ENCODE measurements at places on chromosomes 11 and 22.

DNA sequence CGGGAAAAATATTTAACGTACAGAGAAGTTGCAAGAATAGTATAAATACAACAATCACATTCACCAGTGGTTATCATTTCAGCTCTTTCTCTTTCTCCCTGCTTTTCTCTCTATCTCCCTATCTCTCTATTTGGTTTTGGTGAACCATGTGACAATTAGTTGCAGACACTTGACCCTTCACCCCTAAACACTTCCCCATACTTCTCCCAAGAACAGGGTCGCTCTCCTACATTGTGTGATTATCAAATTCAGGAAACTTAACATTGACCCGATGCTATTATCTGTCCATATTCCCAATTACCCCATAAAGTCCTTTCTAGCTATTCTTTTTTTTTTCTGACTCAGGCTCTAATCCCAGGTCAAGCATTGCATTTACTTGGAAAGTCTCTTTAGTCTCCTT, 4.8 kb upstream of the CYB5R3 start:
- DNase-seq: no peak

GRCh38 chr11:102950622-102951081, 4.9 kb downstream of the MMP13 start:
- no peak for DNase-seq

GRCh38 chr11:61895718-61896059, 4.3 kb upstream of the FADS3 start:
- no peak for DNase-seq

DNA sequence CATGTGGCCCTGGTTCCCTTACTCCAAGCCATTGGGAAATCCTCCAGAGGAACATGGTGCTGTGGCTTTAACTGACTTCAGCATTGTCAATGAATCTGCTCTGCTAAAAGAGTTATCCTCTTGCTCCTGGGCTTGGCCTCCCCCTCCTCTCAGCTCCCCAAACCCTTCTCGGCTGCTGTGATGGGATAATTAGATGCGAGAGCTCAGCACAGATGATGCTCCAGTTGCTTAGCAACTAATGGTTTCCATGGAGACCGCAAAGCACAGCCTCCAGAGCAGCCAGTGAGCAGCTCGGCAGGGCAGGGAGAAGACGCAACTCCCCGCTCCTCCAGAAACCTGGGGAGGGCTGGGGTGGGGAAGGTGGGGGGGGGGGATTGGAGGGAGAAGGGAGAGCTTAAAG, 2.8 kb upstream of the UPK2 start:
- DNase-seq: no peak

DNA sequence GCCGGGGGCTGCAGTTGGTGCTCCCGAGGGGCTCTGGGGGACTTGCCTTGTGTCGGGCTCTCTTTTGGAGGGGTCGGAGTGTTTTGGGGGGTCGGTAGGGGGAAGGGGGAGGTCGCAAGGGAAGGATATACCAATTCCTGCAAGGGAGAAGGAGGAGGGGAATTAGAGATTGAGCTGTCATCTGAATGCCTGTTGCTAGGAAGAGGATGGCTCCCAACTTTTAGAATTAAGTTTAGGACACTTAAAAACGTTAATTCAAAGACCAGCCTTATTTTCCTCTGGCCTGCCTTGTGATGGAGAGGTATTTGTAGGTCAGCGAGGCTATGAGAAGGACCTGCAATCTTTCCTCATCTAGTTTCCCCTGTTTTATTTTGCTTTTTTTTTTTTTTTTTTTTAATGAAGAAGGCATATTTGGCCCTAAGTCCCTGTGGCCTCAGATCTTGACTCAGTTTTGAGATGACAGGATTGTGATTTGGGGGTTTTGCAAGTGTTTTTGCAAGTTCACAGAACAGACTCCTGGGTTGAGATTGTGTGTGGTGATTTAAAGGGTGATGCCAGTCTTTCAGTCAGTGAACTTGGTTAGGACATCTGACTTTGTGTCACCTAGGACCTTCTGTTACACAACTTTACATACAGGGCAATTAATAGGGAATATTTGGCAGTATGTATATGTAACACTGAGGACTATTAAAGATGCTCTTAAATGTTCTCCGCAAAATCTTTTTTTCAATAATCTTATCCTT, 672 bp downstream of the TMEM135 start:
- no peak for DNase-seq

- no peak for DNase-seq
These were observed 44.2 kb upstream of the SMTN start for GRCh38 chr22:31036671-31037550.

- DNase-seq: no peak
These were observed 791 bp downstream of the EI24 start for GRCh38 chr11:125569915-125570621.

- peak; percentile 59 for DNase-seq
These were observed 10.2 kb downstream of the SERPIND1 start for GRCh38 chr22:20783844-20784723.

GRCh38 chr11:47171856-47172255, 4.8 kb downstream of the ARFGAP2 start:
- DNase-seq: no peak

GRCh38 chr22:34969001-34969790, 96.8 kb upstream of the ISX start:
- no peak for DNase-seq

DNA sequence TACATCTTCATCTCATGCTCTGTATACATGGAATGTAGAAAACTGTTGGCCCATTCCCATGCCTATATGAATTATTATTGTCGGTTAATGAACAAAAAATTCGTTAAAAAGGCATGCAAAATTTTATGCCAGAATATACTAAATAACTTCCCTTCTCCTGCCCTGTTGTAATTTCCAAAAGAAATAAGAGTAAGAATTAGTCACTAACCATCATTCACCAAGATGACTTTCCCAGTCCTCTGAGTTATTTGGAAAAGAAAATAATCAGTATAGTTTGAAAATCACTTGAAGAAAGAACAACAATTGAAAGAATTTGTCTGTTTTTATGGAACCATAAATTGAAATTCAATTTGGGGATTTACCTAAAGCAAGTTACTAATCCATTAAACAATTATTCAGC, 1149.1 kb upstream of the RAG2 start:
- no peak for DNase-seq

DNA sequence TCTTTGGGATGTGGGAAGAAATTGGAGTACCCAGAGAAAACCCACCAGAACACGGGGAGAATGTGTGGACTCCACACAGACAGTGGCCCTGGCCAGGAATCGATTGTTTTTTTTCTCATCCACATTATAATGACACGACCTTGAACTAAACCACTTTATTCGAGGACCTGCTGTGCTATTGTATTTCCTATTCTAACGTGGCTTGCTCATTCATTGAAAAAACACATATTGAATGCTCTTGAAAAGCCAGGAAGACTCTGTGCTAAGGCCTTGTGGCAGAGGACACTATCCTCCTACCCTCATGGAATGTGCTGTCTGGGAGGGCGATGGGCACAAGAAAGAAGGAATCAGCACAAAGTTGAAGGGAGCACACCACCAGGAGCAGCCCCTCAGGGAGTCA, 9.1 kb upstream of the SREBF2 start:
- DNase-seq: no peak

GRCh38 chr22:27163162-27164137, 506.1 kb downstream of the MIAT start:
- DNase-seq: no peak

DNA sequence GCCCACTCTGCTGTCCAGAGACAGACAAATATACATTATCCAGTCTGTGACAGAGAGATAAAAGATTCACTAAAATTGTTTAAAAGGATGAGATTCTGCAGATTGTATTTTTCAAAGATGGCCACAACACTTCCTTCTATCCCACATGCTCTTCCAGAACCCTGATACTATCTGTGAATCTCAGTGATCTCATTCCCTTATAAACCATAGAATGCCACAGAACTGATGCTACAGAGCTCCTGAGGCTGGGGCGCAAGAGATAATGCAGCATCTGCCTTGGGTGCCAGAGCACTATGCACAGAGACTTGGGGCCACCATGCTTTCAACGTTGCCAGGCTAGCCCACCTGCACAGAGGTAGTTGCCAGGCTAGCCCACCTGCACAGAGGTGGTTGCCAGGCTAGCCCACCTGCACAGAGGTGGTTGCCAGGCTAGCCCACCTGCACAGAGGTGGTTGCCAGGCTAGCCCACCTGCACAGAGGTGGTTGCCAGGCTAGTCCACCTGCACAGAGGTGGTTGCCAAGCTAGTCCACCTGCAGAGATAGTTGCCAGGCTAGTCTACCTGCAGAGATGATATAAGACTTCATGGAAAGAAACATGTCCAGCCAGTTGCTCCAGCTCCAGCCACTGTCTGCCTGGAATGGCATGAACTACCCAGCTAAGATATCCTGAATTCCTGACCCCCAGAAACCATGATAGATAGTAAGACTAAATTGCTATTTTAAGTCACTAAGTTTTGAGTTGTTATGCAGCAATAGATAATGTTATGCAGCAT, 17.6 kb upstream of the SEPTIN5 start:
- no peak for DNase-seq

GRCh38 chr11:43554148-43554473, 126.4 kb upstream of the HSD17B12 start:
- no peak for DNase-seq

GRCh38 chr11:131792243-131792642, 421.8 kb downstream of the NTM start:
- DNase-seq: no peak

DNA sequence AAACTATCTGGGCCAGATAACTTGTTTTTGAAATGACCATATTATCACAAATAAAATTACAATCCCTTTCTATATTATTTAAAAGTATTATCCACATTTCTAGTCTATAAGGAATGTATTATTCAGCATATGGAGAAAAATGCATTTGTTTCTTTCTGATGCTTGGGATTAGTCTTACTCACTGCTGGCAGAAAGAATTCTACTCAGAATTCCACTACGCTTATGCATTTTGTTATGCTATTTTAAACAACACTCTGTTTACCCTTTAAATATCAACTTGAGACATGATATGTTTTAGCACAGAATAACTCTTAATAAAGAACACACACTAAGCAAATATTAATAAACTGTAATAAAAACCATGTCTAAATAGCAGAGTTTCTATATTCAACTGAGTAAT, 77.6 kb upstream of the ANO3 start:
- DNase-seq: no peak

DNA sequence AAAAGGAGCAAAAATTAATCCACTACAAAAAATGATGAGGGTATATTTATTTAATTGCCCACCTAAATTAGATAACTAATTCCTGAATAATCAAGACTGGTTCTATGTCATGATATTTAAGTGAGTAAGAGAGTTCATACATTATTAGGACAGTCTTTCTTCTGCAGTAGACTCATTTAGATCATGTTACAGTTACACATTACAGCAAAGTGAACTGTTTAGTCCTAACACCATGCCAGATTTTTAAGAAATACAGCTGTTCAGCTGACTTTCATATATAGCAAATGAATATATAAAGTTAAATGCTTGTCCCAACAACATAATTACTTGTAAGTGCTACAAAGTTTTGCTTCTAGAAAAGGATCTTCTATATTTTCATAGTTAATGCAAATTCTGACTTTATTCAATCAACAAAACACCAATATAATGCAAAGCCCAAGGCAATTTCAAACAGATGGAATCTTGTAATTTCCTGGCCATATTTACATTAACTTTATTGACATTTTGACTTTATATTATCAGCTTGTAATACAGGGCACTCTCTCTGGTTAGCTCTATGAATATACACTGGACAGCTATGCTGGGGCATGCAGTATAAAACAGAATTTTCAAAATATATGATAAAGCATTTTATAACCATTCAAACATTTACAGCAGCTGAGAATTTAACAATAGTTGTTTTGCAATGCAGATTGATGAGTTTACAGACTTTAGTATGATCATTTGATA, 45.7 kb upstream of the TP53AIP1 start:
- DNase-seq: no peak

GRCh38 chr22:50672471-50673230, at the start of gene SHANK3:
TSS of gene SHANK3 (plus strand) at chr22:50672823.
- DNase-seq: no peak

DNA sequence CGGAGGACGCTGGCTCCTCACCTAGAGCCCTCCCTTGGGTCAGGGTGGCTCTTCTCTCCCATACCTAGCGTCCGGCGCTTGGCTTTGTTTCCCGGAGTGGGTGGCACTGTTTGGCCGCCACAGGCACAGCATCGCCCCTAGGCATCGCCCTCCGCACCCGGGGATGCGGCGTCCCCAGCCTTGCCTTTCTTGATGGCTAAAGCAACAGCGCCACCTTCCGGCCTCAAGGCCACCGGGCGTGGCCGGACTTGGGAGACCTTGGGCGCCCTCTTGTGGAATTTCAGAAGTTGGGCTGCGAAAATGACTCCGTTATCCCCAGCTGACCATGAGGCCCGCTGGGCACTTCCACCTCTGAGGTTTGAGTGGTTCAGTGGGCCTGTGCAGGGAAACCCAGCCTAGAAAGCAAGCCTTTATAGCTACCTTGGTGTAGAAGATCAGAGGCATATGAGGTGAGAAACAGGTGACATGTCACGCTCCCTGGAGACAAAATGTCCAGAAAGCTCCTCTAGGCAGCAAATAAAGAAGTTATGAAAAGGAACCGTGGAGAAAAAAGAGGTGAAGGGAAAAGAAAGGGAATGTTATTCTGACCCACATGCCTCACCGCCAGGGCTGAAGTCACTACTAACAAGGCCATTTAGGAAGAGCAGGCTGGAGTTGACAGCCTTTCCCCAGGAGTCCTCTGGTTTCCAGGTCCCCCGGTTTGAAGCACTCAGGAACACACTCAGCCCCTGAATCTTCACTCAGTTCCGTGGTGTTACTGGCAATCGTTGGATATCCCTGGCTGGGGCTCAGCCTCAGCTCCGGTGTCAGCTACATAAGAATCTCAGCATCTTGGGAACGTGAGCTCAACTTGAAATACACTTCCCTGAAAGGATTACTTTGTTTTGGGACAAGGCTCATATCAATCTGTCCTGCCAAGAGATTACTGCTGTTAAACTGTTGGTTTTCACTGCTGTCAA, 54.1 kb downstream of the SNX19 start:
- DNase-seq: peak; percentile 65

GRCh38 chr11:124884340-124884739, 13.3 kb downstream of the ROBO4 start:
- no peak for DNase-seq

- DNase-seq: no peak
These were observed 30.2 kb downstream of the IRAG1 start for GRCh38 chr11:10663365-10663764.

- no peak for DNase-seq
These were observed 4.5 kb downstream of the DMC1 start for GRCh38 chr22:38565441-38565840.

GRCh38 chr11:126630893-126631798, 275.7 kb downstream of the ST3GAL4 start:
- no peak for DNase-seq

DNA sequence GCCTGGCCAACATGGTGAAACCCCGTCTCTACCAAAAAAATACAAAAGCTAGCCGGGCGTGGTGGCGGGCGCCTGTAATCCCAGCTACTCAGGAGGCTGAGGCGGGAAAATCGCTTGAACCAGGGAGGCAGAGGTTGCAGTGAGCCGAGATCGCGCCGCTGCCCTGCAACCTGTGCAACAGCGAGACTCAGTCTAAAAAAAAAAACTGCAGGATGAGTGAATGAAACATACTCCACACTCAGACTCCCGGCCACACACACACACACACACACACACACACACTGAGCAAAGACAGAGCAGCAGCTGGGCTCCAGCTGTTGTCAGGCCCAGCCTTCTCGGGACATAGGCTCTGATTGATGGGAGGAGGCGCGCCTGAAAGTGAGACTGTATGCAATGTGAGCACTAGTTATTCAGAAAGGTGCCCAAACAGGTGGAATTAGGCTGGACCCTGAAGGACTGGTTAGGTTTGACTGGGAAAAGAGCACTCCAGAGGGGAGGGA, 1.5 kb upstream of the PLEKHA7 start:
- DNase-seq: no peak

Measured in GF-D8 (cell line).